ENCODE measurements at places on chromosomes 16 and 17. TPM values are rescaled to one million over a fixed set of nuclear protein-coding genes. Genes with fewer than 3 reads are reported as not detected.

Gene PDP2
- 5.9 TPM for total RNA-seq

Gene AGRP
- not detected for total RNA-seq

Gene RAC3
- total RNA-seq, result 39.9 TPM

Gene IL32
- total RNA-seq, result 30.1 TPM

Gene KATNIP
- 13.1 TPM for total RNA-seq

Gene RNF43
- total RNA-seq, result 0.45 TPM

Gene BCO1
- 0.99 TPM for total RNA-seq

Gene FGF11
- 0.85 TPM for total RNA-seq

Gene DPEP2NB
- total RNA-seq, result not detected

Gene PROCA1
- 1.3 TPM for total RNA-seq

Gene KRT27
- not detected for total RNA-seq

Gene AIPL1
- total RNA-seq, result not detected

Gene KRTAP17-1
- total RNA-seq, result not detected

Gene TVP23A
- 0.20 TPM for total RNA-seq

Gene PTGES3L
- 0.87 TPM for total RNA-seq

Gene HEATR9
- total RNA-seq, result not detected

Gene KRT12
- not detected for total RNA-seq

Gene DNAH9
- total RNA-seq, result not detected
